ENCODE measurements at places on chromosomes 11 and 22.

GRCh38 chr11:128367573-128367972, 219.8 kb downstream of the ETS1 start:
- no peak for DNase-seq

DNA sequence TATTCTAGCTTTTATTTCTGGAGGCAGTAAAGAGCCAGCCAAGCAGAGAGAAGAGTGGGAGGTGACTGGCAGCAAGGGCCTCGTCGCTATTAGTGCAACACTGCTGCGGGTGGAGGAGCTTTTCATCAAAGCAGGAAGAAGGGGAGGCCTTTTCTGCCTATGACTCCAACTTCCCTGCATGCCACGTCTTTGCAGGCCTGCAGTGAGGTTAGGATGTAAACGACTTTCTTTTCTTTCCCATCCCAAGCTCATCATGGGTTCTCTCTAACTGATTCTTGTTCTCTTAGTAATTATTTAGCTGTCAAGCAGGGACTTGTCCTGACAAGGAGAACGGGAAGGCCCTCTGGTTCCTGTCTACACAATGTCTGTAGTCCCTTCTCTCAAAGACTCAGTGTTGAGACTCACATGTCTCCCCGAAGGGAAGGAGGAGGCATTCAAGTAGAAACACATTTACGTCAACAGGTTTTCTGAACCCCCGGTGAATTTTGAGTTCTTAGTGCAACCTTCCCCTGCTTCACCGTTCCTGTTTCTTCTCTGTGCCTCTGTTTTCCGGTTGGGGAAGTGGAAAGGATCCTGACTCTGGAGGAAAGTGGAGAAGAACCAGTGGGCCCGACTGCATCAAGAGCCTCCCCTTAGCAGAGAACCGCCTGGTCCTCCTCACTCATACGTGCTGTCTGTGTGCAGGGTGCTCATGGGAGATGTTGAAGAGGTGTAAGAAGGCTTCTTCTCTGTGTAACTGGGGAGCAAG, 56.9 kb downstream of the PACS1 start:
- DNase-seq = peak; percentile 69

DNA sequence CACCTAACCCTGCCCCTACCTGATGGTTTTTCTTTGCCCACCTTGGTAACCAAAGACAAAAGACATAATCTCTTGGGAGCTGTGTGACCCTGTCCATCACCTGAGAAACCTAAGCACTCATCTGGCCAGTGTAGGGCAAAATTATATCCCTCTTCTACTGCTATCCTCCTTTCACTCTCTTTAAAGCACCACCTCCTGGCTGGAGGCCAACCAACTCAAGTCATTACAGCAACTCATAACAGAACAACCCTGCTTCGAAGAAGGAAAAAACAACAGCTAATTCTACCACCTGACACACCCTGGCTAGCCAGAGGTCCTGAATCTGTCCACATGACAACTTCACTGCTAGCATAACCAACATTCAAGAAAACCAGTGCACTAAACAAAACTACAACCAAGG, 45.5 kb downstream of the GAS2 start:
- DNase-seq = no peak

DNA sequence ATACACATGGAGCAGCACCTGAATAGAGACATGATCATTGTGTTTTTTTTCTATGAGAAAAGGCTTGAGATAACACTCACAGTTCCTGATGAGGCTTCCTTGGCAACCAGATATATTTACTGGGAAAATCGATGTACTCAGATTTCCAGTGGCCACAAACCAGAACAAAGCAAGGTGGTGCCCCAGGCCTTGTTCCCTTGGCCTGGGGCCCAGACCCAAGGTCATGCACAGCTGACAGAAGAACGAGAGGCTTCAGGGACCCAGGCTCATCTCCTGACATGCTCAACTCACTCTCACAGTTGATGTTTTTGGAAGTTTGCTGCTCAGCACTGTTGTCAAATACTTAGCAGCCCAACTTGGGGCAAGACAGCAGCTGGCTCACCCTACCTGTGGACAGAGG, 281.8 kb downstream of the NTM start:
- no peak for DNase-seq

GRCh38 chr11:27277843-27278242, 85.2 kb downstream of the CCDC34 start:
- DNase-seq = no peak

- DNase-seq = no peak
These were observed 441.1 kb upstream of the CCDC90B start for GRCh38 chr11:83727251-83727650.

- DNase-seq = no peak
These were observed 111.8 kb upstream of the TMEM45B start for GRCh38 chr11:129703846-129704245.

DNA sequence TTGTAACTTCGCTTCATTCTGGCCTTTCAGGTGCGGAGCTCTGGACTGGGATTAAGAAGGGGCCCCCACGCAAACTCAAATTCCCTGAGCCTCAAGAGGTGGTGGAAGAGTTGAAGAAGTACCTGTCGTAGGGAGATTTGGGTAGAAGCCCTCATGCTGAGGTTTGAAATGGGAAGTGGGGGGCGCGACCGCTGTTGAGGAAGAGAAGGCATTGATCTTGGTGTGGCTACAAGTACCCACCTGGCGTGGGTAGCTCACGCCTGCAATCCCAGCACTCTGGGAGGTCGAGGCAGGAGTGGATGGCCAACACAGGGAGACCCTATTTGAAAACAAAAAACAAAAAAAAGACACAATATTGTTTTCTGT, 779 bp downstream of the SELENOH start:
- no peak for DNase-seq

GRCh38 chr11:7904917-7905316, 26.2 kb downstream of the OR10A6 start:
- DNase-seq = no peak

DNA sequence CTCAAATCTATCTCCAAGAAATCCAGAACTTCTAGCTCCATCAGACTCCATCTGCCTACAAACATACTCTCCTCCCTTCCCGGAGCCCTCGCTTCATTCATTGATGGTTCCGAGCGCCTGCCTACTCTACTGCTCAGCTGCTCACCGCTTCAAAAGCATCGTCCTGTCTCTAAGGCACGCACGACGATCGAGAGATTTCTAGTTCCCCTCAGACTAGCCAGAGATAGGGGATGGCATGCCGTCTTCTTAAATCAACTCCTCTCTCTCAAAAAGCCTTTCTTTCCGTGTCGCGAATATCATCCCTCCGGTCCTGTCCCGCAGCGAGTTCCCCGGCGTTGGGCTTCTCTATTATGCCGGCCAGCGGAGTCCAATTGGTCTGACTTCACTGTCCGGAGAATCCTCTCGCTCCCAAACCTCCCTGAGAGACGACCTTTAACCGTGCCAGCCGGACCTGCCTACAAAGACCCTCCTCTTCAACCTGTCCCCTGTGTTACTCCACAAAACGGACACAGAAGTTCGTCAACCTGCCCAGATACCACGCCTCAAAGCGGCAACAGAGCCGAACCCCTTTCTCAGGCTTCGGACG, 592 bp downstream of the EEF1G start:
- peak; percentile 17 for DNase-seq

- no peak for DNase-seq
These were observed 198.8 kb upstream of the SEZ6L start for GRCh38 chr22:25970374-25970911.
